ENCODE measurements at places on chromosomes 7 and 10.

- DNase-seq = no peak
Observed at GRCh38 chr10:62511656-62512055, 137.5 kb downstream of the ZNF365 start.

- DNase-seq = no peak
Observed at GRCh38 chr7:56218510-56218909, 102.3 kb upstream of the NUPR2 start.

DNA sequence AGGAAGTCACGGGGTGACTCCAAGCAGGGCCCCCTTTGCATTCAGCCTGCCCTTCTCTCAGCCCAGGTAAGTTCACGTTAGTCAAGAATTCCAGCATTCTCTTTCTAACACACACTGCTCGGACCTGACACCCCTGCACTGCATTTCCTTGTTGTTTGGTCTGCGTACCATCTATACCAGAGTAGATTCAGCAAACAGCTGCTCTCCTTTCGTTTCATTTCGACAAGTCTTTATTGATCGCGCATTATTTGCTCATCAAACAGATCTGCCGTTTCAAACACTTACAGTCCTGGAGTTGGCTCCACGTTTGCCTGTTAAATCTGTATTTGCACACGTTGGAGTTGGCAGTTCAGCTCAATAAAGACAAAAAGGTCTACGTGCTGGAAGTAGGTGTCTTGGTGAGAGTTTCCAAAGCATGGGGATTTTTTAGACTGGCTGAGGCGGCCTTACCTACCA is 495.1 kb downstream of the RPS24 start:
- DNase-seq = no peak

DNA sequence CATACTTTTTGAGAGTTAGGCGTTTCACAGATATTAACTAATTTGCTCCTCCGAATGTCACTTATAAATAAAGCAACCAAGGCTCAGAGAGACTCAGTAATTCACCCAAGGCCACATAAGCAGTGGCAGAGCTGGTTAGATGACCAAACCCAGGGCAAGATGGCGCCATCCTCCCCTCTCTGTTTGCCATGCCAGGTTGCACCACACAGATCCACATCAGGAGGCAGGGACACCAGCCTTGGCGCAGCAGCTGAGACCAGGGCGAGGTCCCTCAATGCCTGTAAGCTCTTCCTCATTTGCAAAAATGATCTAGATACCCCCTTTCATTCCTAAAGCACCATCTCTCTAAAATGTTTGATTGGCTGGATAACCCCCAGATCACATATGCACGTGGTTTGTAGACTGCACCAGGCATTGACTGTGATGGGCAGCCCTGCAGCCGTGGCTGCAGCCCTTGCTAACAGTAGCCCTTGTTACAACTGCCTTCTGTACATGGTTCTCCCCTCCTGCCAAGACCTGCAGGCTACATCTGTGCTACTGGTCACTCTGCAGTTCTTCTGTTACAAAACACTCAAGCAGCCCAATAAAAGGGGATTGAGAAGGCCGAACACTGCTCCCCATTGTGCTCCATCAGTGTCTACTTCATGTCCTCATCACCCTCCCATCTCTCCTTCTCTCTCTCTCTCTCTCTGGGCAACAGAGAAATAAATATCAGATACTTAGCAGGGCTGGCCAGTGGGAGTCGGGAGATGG is 298.6 kb downstream of the PRPF18 start:
- DNase-seq = no peak
